Ascending aorta (tissue), 2 donors: ENCODE measurements at places on chromosomes 2 and 18.

DNA sequence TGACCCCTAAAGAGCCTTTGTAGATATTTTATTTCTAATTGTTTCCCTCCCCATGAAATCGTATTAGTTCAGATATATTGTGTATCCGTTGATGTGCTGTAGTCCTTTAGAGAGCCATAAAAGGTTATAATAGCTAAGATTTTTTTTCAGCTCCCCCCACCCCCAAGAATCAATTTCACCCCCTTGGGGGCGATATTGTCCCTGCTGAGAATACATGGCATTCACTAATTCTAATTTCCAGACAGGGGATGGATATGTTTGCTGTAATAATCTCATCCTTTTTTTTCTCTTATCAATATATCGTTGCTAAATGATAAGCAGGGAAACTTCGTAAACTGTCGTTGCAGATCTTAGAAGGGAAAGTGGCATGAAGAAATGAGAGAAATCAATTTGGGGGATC, 530.7 kb downstream of the TMEM182 start:
- H3K27ac ChIP-seq = no peak overlapping the region
- H3K4me1 ChIP-seq = no peaks in the 10 kb centered on the region
- H3K4me3 ChIP-seq = no peak overlapping the region
- DNase-seq = no peak

GRCh38 chr18:40630496-40630895, 1324.5 kb upstream of the PIK3C3 start:
- H3K36me3 ChIP-seq = no peaks in the 10 kb centered on the region
- H3K27ac ChIP-seq = no peak overlapping the region
- no peak overlapping the region for H3K4me3 ChIP-seq

DNA sequence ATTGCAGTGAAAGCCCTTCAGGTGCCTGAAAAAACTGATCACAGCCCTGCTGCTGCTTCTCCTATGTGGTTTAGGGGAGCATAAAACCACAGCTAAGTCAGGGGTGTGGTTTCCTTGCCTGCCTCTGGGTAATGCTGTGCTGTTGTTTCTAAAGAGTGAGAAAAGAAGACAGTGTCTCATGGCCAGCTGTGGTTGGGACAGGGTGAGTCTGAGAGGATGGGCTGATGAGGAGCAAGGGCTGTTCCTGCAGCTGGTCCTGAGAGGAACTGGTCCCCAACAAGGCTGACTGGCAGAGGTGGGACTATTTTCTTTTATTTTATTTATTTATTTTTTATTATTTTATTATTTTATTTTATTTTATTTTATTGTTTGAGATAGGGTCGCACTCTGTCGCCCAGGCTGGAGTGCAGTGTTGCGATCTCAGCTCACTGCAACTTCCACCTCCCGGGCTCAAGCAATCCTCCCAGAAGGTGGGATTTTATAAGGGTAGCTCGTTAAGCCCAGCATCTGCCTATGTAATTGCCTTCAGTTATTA, 236.7 kb downstream of the FHOD3 start:
- H3K27ac ChIP-seq = no peak overlapping the region
- no peaks in the 10 kb centered on the region for H3K27me3 ChIP-seq
- H3K4me1 ChIP-seq = no peaks in the 10 kb centered on the region

DNA sequence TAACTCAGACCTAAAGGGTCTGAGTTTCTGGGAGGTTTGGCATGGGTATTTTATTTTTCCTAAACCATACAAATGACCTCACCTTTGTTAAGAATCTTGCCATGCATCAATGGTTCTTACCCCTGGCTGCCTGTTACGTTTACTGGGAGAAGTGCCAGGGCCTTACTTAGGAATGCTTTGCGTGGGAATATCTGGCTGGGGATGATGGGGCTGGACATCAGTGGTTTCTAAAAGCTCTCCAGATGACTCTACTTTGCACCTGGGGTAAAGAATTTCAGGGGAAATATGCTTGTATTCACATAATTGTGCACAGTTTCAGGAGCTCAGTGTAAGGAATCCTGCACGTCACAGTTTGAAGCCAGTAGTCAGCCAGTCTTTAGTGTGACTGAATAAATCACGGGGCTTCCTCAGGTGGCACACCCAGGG, 18.2 kb upstream of the DAW1 start:
- H3K36me3 ChIP-seq = no peaks in the 10 kb centered on the region
- H3K4me1 ChIP-seq = no peaks in the 10 kb centered on the region
- no peak overlapping the region for H3K4me3 ChIP-seq
- peak overlapping the region; percentile 44 for H3K27ac ChIP-seq

- H3K36me3 ChIP-seq = no peaks in the 10 kb centered on the region
- no peak overlapping the region for H3K27ac ChIP-seq
- no peaks in the 10 kb centered on the region for H3K27me3 ChIP-seq
- no peak for DNase-seq
- no peak overlapping the region for H3K4me3 ChIP-seq
Observed at GRCh38 chr18:37559194-37559593, 6.4 kb downstream of the CELF4 start.

GRCh38 chr2:35794796-35795450, 560.7 kb upstream of the CRIM1 start:
- H3K27me3 ChIP-seq = no peaks in the 10 kb centered on the region
- H3K4me1 ChIP-seq = no peaks in the 10 kb centered on the region
- no peak for DNase-seq
- no peak overlapping the region for H3K4me3 ChIP-seq
- H3K27ac ChIP-seq = no peak overlapping the region

- no peaks in the 10 kb centered on the region for H3K36me3 ChIP-seq
- DNase-seq = no peak
- H3K4me1 ChIP-seq = no peaks in the 10 kb centered on the region
- H3K4me3 ChIP-seq = no peak overlapping the region
- no peak overlapping the region for H3K27ac ChIP-seq
Observed at GRCh38 chr2:186399082-186399644, 86.9 kb upstream of the ZC3H15 start.

- DNase-seq = no peak
- no peak overlapping the region for H3K4me3 ChIP-seq
- H3K27me3 ChIP-seq = no peaks in the 10 kb centered on the region
Observed at GRCh38 chr2:58568901-58569300, 327.8 kb upstream of the FANCL start.

GRCh38 chr18:80104364-80104779, 4.7 kb upstream of the ADNP2 start:
- DNase-seq = no peak
- H3K36me3 ChIP-seq = no peaks in the 10 kb centered on the region
- no peak overlapping the region for H3K4me3 ChIP-seq
- H3K27ac ChIP-seq = peak overlapping the region; percentile 74
- no peaks in the 10 kb centered on the region for H3K27me3 ChIP-seq
